Naive thymus-derived CD8-positive, alpha-beta T cell (primary cell): ENCODE measurements at places on chromosomes 11 and 22. TPM values are rescaled to one million over a fixed set of nuclear protein-coding genes. Genes with fewer than 3 reads are reported as not detected.

- no peak overlapping the region for H3K4me3 ChIP-seq
- peaks cover 3% of the 10 kb centered on the region for H3K4me1 ChIP-seq
- DNase-seq, result no peak
Observed at GRCh38 chr22:35477911-35478582, 62.6 kb upstream of the RASD2 start.

DNA sequence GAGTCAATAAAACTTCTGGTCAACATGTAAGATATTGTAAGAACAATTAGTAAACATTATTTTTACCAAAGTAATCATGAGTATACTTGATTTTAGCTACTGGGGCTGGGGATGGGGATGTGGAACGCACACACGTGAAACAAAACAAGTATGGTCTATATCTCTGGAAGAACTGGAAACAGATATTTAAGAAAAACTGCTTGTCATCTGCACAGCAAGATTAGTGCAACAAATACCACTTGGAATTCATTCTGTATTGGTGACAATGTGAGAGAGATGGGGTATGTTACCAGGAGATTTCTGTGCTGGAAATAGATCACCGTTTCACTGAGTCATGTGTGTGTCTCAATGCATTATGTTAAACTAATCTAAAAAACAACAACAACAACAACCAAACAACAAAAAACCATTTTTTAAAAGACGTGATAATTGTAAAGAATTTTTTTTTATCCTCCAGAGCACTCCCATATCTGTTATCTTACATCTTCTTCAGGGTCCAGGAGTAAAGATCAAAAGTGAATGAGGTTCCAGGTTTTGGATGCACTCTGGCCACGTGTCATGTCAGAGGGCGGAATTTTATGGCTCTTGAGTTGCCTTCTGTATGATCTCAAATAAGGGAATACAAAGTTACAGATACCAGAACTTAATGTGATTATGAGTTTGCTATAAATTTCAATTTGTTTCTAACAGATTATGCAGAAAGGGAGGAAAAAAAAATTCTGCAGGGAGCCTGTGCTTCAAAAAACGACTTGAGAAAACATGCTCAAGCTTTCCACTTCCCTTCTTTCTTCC, 153.0 kb downstream of the BBOX1 start:
- DNase-seq, result no peak
- H3K4me1 ChIP-seq, result no peaks in the 10 kb centered on the region
- H3K36me3 ChIP-seq, result no peaks in the 10 kb centered on the region
- H3K27ac ChIP-seq, result no peak overlapping the region
- H3K4me3 ChIP-seq, result no peak overlapping the region
- H3K27me3 ChIP-seq, result peaks cover 12% of the 10 kb centered on the region

DNA sequence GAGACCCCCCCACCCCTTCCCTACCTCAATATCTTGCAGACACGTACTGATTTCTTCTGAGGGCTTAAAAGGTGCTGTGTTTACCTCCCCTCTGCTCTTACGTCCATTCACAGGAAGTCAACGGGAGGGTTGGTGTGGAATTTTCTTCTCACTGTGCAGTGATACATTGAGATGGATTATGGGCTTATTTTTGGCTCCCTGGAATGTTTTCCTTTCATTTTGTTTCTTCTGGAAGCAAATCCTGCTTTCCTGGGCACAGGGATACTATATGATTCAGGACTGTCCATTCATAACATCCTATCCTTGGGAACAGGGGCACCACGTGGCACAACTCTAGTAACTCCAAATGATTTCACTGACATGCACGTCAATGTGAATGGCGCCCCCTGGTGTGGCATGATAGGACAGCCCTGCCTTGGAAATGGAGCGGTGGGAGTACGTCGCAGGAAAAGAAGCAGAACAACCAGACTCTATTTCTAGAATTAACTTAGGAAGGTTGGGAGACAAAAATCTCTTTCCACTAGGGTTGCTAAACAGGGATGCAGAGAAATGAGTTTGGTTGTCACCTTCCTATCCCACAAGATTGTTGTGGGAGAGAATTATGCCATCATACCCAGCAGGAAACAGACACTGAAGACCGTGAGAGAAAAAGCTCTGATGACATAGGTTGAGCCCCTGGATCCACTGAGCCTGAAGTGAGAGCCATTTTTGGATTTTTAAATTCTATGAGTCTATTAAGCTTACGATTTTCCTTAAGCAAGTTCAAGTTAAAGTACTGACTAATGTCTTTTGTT, 146.5 kb upstream of the RAG2 start:
- H3K4me3 ChIP-seq, result no peak overlapping the region
- no peaks in the 10 kb centered on the region for H3K36me3 ChIP-seq
- DNase-seq, result peak; percentile 35
- peaks cover 6% of the 10 kb centered on the region for H3K4me1 ChIP-seq
- peaks cover 27% of the 10 kb centered on the region for H3K27me3 ChIP-seq

DNA sequence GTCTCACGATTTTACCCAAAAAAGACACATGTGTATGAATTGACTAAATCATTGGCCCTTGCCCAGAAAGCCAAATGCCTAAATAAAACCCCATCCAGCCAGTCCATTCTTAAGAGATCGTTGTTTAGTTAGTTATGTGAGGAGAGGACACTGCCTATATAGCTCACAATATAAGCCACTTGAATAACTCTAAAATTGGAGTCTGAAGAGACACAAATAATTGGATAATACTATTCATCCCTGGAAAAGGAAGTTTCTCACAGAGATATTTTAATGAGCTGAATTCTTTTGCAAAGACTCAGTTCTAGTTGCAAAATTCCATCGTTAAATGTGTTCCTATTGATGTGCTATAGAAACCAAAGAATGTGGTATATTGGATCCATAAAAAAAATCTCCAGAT, 176.7 kb downstream of the SOX6 start:
- H3K4me1 ChIP-seq, result no peaks in the 10 kb centered on the region
- DNase-seq, result no peak
- H3K27me3 ChIP-seq, result no peaks in the 10 kb centered on the region

The CCDC81 gene
- total RNA-seq, result 0.62 TPM

The GLB1L2 gene
- 2.1 TPM for total RNA-seq

DNA sequence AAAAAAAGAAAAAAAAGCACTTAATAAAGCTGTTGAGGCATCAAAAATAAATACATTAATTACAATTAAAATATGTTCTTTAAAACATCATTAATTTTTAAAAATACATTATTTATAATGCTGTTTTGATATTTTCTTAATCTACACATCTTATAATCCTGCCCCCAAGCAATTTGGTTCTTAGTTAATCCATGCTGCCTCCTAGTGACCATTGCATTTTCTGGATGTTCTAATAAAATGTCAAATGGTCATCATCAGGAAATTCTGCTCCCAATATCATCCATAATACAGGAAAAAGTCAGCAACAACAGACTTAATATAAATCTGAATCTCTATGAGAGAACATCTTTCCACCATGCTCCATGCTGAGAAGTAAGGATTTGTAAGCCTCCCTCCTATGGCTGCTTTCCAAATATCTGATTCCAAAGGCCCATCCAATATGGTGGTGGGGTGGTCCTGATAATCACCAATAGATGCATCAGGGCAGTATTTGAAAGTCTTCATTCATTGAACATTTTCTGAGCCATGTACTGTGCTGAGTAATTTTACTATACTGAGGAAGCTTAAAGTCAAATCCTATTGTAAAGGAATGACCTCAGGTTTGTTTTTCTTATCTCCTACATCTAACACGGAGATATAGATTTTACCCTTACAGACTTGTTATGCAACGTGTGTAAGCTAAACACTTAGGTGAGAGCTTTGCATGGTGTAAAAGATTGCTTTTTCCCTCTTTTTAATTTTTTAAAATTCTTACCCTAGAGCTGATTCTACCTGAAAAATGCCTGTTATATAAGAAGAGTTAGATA, 124.7 kb upstream of the BMAL1 start:
- peaks cover 10% of the 10 kb centered on the region for H3K27me3 ChIP-seq
- DNase-seq, result no peak
- H3K4me1 ChIP-seq, result peaks cover 2% of the 10 kb centered on the region
- no peak overlapping the region for H3K4me3 ChIP-seq

GRCh38 chr11:133832991-133833897, 12.1 kb downstream of the SPATA19 start:
- no peak overlapping the region for H3K27ac ChIP-seq
- H3K4me1 ChIP-seq, result peaks cover 7% of the 10 kb centered on the region
- peaks cover 2% of the 10 kb centered on the region for H3K36me3 ChIP-seq
- H3K27me3 ChIP-seq, result peaks cover 34% of the 10 kb centered on the region
- DNase-seq, result no peak

GRCh38 chr11:133381761-133382130, 150.6 kb downstream of the OPCML start:
- peaks cover 37% of the 10 kb centered on the region for H3K27me3 ChIP-seq
- no peak for DNase-seq
- no peak overlapping the region for H3K27ac ChIP-seq
- H3K36me3 ChIP-seq, result no peaks in the 10 kb centered on the region
- H3K4me1 ChIP-seq, result no peaks in the 10 kb centered on the region

DNA sequence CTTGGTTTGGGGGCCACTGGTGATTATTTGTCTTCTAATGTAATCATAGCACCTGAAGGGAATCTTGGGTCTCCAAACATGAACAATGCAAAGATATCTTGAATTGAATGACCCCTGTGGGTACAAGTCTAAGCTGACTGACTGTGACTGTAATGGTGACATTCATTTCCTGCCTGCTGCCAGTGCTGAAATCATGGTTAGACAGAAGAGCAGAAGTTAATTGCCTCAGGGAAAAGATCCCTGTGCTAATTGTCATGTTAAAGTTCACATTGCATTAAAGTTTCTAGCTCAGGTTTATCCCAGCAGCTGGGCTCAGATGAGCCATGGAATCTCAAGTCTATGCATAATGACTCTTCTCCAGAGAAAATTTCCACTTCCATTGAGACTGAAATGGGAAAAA, 772.0 kb downstream of the ETS1 start:
- no peak overlapping the region for H3K27ac ChIP-seq
- H3K4me3 ChIP-seq, result no peak overlapping the region
- H3K36me3 ChIP-seq, result no peaks in the 10 kb centered on the region
- H3K27me3 ChIP-seq, result peaks cover 6% of the 10 kb centered on the region
- H3K4me1 ChIP-seq, result no peaks in the 10 kb centered on the region
- DNase-seq, result no peak

- peaks cover 2% of the 10 kb centered on the region for H3K36me3 ChIP-seq
- H3K4me1 ChIP-seq, result peaks cover 14% of the 10 kb centered on the region
- no peak overlapping the region for H3K27ac ChIP-seq
- H3K27me3 ChIP-seq, result peaks cover 3% of the 10 kb centered on the region
- H3K4me3 ChIP-seq, result no peak overlapping the region
Observed at GRCh38 chr11:64395545-64396078, 36.6 kb downstream of the RPS6KA4 start.

The DUSP18 gene
- total RNA-seq, result 18.6 TPM

The HSPB2 gene
- 0.27 TPM for total RNA-seq

GRCh38 chr11:116335891-116336290, 436.9 kb downstream of the BUD13 start:
- DNase-seq, result no peak
- H3K27ac ChIP-seq, result no peak overlapping the region
- no peaks in the 10 kb centered on the region for H3K4me1 ChIP-seq
- H3K4me3 ChIP-seq, result no peak overlapping the region

The GSTT4 gene
- total RNA-seq, result not detected

DNA sequence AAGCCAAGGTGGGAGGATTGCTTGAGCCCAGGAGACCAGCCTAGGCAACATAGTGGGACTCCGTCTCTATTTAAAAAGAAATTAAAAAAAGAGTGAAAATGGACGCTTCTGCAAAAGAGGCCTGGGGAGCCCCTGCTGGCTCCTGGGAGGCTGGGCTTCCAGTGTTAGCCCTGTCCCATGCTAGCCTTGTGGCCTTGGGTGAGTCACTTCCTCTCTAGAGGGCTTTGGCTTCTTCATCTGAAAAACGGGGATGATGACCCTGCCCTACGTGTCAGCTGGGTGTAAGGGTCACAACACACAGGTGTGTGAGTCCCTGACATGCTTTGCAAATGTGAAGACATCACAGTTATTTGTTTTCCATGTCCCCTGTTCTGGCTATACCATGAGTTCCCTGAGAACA, 32.8 kb downstream of the FAM227A start:
- no peak for DNase-seq
- H3K36me3 ChIP-seq, result no peaks in the 10 kb centered on the region
- H3K27me3 ChIP-seq, result peaks cover 3% of the 10 kb centered on the region
- H3K4me3 ChIP-seq, result no peak overlapping the region
- no peak overlapping the region for H3K27ac ChIP-seq

- no peaks in the 10 kb centered on the region for H3K27me3 ChIP-seq
- DNase-seq, result no peak
- H3K4me3 ChIP-seq, result no peak overlapping the region
- no peak overlapping the region for H3K27ac ChIP-seq
Observed at GRCh38 chr11:17186932-17187692, 20.7 kb downstream of the PIK3C2A start.

GRCh38 chr22:50009765-50010675, 2.5 kb downstream of the IL17REL start:
- peaks cover 7% of the 10 kb centered on the region for H3K27me3 ChIP-seq
- no peak for DNase-seq
- no peaks in the 10 kb centered on the region for H3K36me3 ChIP-seq
- H3K27ac ChIP-seq, result no peak overlapping the region

- H3K4me1 ChIP-seq, result peaks cover 2% of the 10 kb centered on the region
- H3K4me3 ChIP-seq, result no peak overlapping the region
- no peak overlapping the region for H3K27ac ChIP-seq
- no peaks in the 10 kb centered on the region for H3K27me3 ChIP-seq
- no peak for DNase-seq
Observed at GRCh38 chr11:107804971-107805370, 53.6 kb downstream of the SLC35F2 start.

The PARVA gene
- 0.44 TPM for total RNA-seq

The COMT gene
- total RNA-seq, result 43.0 TPM

GRCh38 chr11:82775736-82776346, 42.2 kb upstream of the FAM181B start:
- no peak overlapping the region for H3K27ac ChIP-seq
- H3K4me3 ChIP-seq, result no peak overlapping the region
- H3K36me3 ChIP-seq, result peaks cover 34% of the 10 kb centered on the region
- H3K27me3 ChIP-seq, result peaks cover 5% of the 10 kb centered on the region

GRCh38 chr11:29913352-29913751, 103.5 kb downstream of the KCNA4 start:
- DNase-seq, result no peak
- no peaks in the 10 kb centered on the region for H3K36me3 ChIP-seq
- H3K27ac ChIP-seq, result no peak overlapping the region
- no peaks in the 10 kb centered on the region for H3K27me3 ChIP-seq
- H3K4me3 ChIP-seq, result no peak overlapping the region
- no peaks in the 10 kb centered on the region for H3K4me1 ChIP-seq

- no peak overlapping the region for H3K27ac ChIP-seq
- H3K27me3 ChIP-seq, result no peaks in the 10 kb centered on the region
Observed at GRCh38 chr22:40593460-40594273, 42.9 kb downstream of the MRTFA start.

DNA sequence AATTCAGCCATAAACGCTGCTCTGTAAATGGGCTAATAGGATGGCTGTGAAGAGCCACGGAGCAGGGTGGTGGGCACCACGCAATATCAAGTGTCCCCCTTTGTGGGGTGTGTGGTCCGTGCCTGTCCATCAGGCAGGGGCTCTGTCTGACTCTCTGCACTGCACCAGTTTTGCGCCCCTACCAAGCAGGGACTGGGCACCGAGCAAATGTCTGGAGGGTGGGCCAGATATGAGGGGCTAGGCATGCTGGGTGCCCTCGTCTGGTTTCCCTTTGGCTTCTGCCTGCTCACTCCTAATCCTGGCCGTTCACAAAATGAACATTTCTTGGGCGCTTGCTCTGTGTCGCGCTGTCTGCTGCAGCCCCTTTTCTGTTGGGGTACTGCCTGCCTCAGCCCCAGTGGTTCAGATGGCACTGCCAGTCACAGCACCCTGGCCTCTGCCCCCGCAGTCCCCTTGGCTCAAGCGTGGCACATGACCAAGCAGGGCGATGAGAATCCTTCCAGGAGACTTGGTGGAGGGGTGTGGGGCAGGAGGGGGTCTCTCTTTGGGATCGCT, 37.1 kb upstream of the CELSR1 start:
- peak overlapping the region; percentile 22 for H3K4me3 ChIP-seq
- H3K36me3 ChIP-seq, result no peaks in the 10 kb centered on the region
- H3K4me1 ChIP-seq, result peaks cover 36% of the 10 kb centered on the region
